Stimulated activated CD4-positive, alpha-beta T cell treated with anti-CD3 and anti-CD28 coated beads, Interleukin-12 subunit alpha, Interleukin-12 subunit beta, amount 100 ng/mL, for 48 hours (primary cell): ENCODE measurements at places on chromosomes 3 and 15.

DNA sequence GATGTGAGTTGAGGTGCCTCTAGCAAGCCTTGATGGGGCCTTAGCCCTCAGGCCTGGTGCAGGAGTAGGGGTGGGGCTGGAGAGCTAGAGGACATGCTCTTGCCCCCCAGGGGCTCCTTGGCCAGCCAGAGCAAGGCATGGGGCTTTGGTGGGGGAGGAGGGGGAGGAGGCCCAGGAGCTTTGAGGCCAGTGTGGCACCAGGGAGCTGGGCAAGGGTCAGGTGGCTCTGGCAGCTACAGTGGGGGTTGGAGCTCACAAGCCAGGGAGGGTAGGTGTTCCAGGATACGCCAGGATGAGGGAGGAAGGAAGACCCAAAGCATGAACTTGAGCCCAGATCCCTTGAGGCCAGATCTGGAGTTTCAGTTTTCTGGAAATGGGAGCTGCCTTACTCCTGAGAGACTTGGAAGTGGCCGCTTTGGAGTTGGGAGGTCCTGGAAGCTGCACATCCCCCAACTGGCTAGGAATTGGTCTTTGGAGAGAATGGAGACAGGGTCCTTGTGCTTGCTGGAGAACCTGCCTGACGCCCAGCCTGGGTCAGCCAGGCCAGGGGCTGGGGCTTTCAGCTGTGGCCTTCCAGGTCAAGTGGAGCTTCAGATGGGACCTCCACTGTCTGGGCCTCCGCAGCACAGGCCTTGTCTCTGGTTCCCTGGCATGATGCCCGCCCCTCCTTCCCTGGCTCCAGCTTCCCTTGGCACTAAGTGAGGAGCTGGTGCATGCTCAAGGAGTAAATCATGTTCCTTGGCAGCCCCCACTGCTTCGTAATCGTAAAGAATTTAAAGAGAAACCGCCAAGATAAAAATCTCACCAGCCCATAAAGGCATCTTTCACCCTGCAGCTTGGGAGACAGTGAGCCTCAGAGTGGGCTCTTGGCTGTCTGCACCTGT, 8.7 kb downstream of the SEMA3F start:
- no peak for DNase-seq

DNA sequence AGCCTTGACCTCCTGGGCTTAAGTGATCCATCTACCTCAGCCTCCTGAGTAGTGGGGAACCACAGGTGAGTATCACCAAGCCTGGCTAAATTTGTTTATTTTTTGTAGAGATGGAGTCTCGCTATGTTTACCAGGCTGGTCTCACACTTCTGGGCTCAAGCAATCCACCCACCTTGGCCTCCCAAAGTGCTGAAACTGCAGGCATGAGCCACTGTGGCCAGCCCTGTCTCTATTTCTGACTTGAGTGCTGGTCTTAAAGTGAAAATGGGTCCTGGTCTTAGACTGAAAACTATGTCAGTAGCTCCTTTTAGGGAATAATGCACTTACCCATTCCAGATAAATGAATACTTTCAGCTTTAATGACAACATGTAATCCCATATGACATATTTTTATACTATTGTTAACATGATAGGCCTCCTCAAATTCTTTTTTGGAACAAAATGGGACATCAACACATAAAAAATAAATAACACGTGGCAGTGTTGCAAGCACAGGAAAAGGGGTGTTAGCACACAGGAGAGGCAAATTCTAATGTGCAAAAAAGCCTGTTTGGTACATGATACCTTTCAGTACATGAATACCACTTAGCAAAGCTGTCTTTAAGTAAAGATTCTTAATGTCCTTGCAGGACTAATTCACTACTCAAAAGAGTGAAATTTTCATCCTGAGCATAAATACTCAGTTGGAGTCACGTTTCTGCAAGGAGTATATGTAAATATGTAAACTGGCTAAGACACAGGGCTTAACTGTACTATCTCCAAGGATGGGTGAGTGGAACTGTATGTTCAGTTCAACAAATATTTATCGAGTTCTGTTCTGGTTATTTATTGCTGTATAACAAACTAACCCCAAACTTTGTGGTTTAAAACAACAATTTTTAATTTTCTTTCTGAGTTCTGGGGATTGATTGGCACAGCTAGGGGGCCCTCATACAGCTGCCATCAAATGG, 194.7 kb downstream of the NR1D2 start:
- DNase-seq, result no peak

GRCh38 chr3:101574388-101575112, 570 bp downstream of the PCNP start:
- DNase-seq, result peak; percentile 38

- DNase-seq, result no peak
Measured at GRCh38 chr15:91116113-91117067, 16.3 kb downstream of the SV2B start.

- no peak for DNase-seq
Measured at GRCh38 chr15:70775160-70775559, 11.8 kb upstream of the UACA start.

GRCh38 chr3:186825294-186825821, 17.2 kb upstream of the ADIPOQ start:
- DNase-seq, result peak; percentile 41

DNA sequence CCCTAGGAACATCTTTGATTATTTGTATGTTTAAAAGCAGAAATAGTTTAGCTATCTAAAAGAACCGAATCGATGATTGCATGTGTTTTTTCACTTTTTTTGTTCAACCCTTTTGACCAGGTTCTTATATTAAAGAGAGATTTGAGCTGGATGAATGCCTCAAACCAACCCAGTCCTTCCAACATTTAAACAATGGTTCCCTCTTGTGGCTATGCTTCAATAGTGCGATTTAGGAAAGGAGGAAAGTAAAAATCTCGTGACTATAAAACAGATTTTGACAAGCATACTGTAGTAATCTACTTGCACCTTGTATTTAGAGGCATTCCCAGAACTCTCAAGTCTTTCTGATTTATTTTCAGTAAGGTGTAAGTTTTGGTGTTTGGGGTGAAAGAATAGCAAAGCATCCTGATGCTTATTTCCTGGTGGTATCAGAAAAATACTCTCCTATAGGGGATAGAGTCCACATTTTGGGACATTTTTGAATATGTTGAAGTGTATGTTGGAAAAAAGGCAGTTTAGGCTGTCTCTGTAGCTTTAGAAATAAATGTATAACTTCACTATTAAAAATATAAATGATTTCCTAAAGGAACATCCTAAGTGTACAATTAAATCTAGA, 159.6 kb upstream of the KCNH8 start:
- DNase-seq, result no peak

- DNase-seq, result no peak
Measured at GRCh38 chr3:169619793-169620192, 43.7 kb downstream of the MECOM start.

DNA sequence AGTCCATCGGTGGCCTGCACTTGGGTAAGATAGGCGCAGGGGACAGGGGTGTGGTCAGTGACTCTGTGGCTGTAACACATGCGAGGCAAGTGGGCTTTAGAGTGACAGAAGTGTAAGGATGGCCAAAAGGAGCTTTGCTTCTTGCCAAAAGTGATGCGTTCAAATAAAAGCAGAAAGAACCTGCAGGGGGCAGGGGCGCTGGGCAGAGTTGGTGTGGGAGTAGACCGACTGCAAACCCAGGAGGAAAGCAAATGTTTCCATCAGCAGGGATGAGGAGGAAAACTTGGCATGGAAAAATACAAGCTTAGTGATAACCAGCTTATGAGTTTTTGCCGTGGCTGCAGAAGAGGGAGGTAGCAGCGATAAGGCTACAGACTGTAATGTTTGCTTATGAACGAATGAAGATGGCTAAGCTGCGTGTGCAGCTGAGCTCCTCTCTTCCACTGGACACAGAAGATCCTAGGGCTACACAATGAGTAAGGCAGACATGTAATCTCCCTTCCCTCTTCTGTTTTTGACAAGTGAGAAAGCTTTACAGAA, 149.4 kb downstream of the WNT5A start:
- DNase-seq, result no peak

DNA sequence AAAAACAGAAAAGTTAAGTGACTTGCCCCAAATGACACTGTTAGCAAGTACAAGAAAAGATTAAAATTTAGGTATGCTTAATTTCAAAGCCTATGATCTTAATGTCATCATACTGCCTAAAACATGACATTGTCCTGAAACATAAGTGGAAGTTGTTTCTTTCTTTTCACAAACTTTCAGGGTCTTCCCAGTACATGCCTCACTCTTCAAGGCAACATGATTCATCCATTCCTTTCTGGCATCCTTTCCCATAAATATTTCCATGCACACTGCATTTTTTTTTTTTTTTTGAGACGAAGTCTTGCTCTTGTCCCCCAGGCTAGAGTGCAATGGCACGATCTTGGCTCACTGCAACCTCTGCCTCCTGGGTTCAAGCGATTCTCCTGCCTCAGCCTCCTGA, 42.5 kb upstream of the KPNA4 start:
- DNase-seq, result no peak

GRCh38 chr3:136783708-136784191, 31.6 kb upstream of the STAG1 start:
- DNase-seq, result no peak

- no peak for DNase-seq
Measured at GRCh38 chr3:126542340-126543241, 16.1 kb downstream of the C3orf22 start.

DNA sequence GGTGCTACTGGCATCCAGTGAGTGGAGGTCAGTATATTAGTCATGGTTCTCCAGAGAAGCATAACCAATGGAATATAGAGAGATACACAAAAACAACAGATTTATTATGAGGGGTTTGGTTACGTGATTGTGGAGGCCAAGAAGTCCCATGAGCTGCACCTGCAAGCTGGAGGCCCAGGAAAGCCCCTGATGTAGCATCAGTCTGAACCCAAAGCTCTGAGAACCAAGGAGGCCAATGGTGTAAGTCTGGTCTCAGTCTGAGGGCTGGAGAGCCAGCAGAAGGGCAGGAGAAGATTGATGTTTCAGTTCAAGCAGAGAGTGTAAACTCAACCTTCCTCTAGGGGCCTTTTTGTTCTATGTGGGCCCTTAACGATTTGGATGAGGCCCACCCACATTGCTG, 144.1 kb downstream of the KLF13 start:
- DNase-seq, result no peak

DNA sequence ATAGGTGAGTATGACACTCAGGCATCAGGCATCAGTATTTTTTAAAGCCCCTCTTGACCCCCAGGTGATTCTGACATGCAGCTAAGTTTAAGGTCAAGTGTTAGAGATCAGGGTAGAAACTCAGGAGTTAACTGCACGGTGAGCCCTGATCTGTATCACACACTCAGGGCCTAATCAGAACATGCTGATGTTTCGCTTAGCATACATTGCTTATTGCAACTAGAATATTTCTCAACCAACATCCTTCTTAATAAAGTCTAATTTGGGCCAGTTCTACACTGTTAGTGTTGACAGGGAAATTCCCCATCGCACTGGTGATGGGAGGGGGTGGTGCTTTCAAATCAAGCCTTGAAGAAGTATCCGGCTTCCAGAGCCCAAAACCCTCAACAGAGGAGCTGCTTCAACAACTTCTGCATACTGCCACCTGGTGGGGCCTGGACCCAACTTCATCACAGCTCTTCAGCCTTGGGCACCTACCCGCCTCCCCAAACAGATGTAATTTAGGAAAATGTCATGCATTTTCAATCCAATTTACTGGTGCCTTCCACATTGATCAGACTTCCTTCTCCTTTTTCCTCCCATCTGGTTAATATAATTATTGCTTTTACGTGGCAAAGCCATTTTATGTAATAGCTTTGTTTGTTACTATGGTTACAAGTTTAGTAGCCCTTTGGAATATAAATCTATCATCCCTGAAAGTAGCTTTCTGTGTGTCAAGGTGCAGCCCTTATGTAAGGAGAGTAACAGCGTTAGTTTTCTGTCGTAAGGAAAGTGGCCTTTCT, 312.2 kb downstream of the RORA start:
- peak; percentile 78 for DNase-seq

DNA sequence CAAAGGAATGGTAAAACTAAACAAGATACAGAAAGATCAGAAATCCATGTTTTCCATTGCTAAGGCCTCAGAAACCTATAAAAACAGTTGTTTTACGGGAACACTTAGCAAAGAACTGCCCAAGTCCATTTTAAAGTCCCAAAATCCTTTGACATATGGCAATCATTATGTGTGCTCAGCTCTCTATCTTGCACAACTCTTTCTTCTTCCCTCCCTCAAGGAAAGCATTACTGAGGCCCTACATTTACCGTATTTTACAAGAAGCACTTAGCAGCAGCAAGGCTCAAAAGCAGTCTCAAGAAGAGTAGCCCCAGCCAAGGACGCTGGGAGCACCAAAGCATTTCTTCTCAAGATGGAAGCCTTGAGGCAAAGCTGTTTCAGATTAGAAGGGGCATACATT, 169.6 kb upstream of the LRTM1 start:
- DNase-seq, result no peak

DNA sequence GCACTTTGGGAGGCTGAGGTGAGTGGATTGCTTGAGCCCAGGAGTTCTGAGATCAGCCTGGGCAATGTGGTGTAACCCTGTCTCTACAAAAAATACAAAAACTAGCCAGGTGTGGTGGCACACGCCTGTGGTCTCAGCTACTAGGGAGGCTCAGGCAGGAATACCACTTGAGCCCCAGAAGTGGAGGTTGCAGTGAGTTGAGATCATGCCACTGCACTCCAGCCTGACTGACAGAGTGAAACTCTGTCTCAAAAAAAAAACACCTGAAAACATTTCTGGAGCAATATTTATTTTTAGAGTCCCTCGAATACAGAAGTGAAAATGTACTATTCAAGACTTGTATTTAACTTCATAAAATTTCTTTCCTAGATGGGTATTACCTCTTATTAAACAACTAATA, 4.6 kb downstream of the SPCS1 start:
- DNase-seq, result no peak

GRCh38 chr15:42511007-42511391, 15.6 kb downstream of the SNAP23 start:
- no peak for DNase-seq

GRCh38 chr3:48656841-48657281, 5.8 kb downstream of the CELSR3 start:
- DNase-seq, result no peak

- DNase-seq, result no peak
Measured at GRCh38 chr3:53132347-53132746, 2.1 kb upstream of the RFT1 start.

- DNase-seq, result no peak
Measured at GRCh38 chr3:62724503-62724902, 150.7 kb downstream of the CADPS start.

DNA sequence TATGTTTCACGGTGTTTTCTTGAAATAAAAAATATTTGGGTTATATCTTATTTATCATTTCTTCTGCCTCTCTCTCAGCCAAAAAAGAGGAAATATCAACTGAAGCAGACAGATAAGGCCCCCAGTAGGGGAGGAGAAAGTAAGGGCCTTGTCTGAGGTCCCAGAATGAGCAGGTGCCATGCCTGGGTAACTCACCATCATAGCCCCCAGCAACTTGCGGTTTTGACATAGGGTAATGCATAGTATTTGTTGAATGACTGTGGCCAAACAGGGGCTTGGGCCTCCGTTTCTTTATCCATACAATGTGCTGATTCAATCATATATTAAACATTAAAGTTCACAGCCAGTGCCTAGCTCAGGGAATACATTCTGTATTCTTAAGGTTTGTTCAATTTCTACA, 119.6 kb downstream of the ABI3BP start:
- no peak for DNase-seq

GRCh38 chr3:176032043-176032442, 1165.2 kb downstream of the TBL1XR1 start:
- DNase-seq, result no peak
